Naive thymus-derived CD4-positive, alpha-beta T cell (primary cell): ENCODE measurements at places on chromosomes 1 and 21. TPM values are rescaled to one million over a fixed set of nuclear protein-coding genes. Genes with fewer than 3 reads are reported as not detected.

TSACC gene
- total RNA-seq, result 1.1 TPM

ZFYVE9 gene
- 1.8 TPM in 2 replicates for total RNA-seq

KLF17 gene
- total RNA-seq, result not detected

DNA sequence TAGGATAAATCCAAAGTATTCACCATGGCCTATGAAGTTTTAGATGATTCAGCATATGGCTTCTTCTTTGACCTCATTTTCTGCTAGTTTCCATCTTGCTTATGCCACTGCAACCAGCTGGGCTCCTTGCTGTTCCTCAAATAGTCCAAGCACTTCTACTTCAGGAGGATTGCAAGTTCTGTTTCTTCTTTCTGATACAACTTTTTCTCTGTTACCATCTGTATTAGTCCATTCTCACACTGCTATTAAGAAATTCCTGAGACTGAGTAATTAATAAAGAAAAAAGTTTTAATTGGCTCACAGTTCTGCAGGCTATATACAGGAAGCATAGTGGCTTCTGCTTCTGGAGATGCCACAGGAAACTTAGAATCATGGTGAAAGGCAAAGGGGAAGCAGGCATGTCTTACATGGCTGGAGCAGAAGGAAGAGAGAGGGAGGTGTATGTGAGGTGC lies 20.3 kb downstream of the PTGS2 start:
- no peak for DNase-seq

TMPRSS3 gene
- total RNA-seq, result 0.88 TPM

DNA sequence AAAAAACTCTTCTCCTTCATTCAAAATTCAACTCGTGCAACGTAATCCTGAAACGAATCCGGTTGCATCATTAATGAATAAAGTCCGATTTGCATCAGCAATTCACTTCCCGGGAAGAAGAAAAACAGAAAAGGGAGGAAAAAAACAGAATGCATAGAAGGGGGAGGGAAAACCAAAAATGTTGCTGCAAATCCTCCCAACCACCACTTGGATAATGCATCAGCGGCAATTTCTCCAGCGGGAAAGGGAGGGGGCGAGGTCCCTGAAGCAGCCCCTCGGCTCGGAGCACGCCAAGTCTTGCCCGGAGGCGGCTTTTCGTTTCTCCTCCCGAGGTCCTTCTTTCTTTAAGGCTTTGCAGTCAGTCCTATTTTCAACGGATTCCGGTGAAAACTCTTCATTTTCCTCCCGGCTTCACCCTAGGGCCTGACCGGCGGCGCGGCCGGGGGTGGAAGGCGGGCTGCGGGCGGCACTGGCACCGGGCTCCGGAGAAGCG lies 723 bp downstream of the CDC42BPA start:
- no peak for DNase-seq

DYNLT4 gene
- 0.65 TPM for total RNA-seq

- DNase-seq, result no peak
These were observed 44.9 kb downstream of the HHAT start for GRCh38 chr1:210373628-210373877.

IL20 gene
- total RNA-seq, result not detected

PHF13 gene
- total RNA-seq, result 8.0 TPM

TSPEAR gene
- not detected for total RNA-seq

AK5 gene
- total RNA-seq, result 59.4 TPM

TGFB2 gene
- not detected for total RNA-seq

GRCh38 chr1:54744696-54745095 lies 19.6 kb downstream of the PARS2 start:
- DNase-seq, result no peak

LCE2C gene
- total RNA-seq, result not detected

DNA sequence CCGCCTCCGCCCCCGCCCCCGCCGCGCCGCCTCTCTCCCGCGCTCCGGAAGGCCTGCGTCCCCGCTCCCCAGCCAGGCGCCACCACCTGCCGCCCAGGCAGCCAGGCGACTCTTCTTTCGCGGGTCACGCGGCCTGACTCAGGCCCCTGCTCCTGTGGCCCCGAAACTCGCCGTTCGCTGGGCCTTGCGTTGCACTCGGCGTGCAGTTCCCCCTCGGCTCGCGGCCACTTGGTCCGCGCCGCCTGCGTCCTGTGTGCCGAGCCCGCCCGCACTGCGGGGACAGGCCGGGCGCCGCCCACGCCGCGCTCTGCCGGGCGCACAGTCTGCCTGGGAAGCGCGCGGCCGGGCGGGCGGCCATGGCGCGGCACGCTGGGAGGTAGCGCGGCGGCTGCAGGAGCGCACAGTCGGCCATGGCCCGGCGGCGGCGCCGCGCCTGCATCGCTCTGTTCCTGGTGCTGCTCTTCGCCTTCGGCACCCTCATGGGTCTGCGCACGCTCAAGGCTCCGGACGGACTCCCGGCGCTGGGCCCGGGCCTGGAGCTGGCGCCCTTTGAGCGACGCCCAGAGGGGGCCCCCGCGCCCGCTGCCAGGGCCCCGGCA lies at the start of gene MANEAL:
Gene MANEAL, plus strand, starts transcription at position 75 of the 599 bp plus-strand sequence. Its CDS starts 336 bp downstream, at position 411.
- DNase-seq, result no peak

- no peak for DNase-seq
These were observed 7.9 kb downstream of the COX20 start for GRCh38 chr1:244843148-244843978.

DNA sequence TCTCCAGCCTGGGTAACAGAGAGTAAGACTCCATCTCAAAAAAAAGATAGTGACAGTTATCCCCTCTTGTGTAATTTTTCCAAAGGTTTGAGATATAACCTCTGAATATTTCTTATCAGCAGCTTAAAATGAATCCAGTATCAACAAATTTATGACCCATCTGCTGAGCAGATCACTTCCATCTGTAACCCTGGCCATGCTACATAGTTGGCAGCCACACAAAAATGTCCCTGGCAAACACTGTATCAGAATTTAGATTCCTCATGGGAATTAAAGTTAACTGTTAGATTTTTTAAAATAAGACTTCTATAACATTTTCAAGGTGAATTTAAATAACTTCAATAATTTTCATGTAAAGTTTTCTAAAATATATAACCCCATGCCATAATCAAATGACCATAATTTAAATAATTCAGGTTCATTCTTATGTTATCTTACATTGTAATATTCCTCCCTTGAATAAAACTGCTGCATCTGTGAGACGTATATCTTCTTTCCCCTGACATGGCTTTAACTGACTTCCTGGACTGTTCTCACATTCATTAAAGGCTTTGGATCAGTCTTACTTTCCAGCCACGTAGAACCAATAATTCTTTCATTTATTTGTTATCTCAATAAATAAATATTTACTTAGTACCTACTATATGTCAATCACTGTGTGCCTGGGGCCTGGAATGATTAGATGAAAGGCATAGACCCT lies 5.3 kb upstream of the PRPF38B start:
- DNase-seq, result no peak

- peak; percentile 50 for DNase-seq
These were observed 552 bp upstream of the ZNF496 start for GRCh38 chr1:247332215-247332622.

KRTAP13-2 gene
- total RNA-seq, result not detected

UTS2 gene
- 0.39 TPM for total RNA-seq

DNA sequence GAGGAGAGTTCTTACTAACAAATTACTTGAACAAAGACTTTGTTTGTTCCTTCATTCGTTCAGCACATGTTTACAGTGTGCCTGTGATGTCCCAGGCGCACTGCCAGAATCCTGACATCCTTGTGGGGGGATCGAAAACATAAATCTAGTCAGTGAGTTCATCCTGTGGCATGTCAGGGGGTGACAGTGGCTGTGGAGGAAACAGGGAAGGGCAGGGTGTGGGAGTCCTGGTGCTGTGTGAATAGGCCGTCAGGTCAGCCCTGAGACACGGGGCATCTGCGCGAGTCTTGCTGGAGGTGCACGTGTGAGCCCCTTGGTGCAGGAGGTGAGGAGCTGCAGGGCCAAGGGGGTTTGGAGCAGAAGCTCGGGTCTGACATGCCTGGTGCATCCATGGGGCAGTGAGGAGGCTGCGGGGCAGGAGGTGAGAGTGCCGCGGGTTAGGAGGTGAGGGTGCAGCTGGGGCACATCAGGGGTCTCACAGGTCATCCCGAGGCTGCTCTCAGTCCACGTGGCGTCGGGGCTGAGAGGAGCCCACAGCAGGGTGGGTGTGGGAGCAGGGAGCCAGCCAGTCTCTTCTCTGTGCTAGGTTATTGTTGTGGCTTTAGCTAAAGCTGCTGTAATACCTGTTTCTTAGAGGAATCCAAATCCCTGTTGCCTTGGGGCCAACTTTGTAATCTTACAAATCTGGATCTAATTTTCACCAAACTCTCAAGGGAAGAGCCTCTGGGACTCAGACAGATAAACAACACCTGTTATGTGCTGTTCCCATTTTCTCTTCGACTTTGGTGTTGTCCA lies 93.4 kb downstream of the PCBP3 start:
- no peak for DNase-seq

GRCh38 chr1:237226177-237226944 lies 184.4 kb downstream of the RYR2 start:
- no peak for DNase-seq

FOXO6 gene
- total RNA-seq, result not detected

DNA sequence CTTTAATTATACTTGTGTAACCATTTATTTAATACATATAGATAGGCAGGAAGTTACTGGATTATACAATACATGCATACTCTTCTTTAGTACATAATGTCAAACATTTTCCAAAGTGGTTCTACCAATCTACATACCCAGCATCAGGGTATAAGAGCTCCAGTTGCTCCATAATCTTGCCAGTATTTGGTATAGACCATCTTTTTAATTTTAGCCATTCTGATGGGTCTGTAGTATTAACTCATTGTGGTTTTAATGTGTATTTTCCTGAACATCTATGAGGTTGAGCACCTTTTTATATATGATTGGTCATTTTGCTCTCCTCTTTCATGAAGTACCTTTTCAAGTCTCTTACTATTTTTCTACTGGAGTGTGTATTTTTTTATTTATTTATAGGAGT lies 32.1 kb downstream of the EBNA1BP2 start:
- DNase-seq, result no peak

- DNase-seq, result no peak
These were observed 668.2 kb upstream of the BRINP3 start for GRCh38 chr1:191145834-191146233.

DNA sequence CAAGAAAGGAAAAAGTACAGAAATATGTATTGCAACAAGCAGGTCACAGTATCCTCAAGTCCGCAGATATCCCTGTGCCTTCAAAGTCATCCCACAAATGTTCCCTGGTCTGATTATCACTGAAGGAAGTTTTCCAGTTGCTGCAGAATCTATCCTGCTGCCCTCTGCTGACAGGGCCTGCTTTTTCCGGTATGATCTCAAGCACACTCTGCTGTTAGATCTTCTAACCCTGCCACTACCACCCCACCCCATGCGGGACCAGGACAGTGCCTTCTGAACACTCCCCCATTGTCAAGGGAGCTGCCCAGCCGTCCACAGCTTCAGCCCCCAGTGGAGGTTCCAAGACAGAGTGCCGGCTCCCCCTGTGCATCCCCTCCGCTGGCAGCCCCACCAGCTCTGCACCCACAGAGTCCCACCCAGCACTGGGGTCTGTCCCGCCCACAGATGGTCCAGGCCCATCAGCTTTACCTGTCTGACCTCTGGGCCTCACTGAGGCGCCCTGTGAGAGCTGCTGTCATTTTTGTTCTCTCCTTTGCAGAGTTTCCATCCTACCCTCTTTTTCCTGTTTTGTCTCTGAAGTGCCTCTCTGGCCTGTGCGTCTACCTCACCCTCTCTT lies 27.9 kb downstream of the FAM163A start:
- no peak for DNase-seq

- no peak for DNase-seq
These were observed 30.0 kb downstream of the TENT5C start for GRCh38 chr1:117635805-117636204.
